Breast epithelium (tissue), 4 donors: ENCODE measurements at places on chromosomes 3 and 15. TPM values are rescaled to one million over a fixed set of nuclear protein-coding genes. Genes with fewer than 3 reads are reported as not detected.

APOD gene
- 2,224 TPM for total RNA-seq

RSRC1 gene
- 101 TPM for total RNA-seq

GHRL gene
- 0.66 TPM for total RNA-seq

GRCh38 chr15:56019060-56019793, 25.8 kb upstream of the NEDD4 start:
- no peaks in the 10 kb centered on the region for H3K27me3 ChIP-seq
- H3K4me1 ChIP-seq = no peaks in the 10 kb centered on the region
- no peak overlapping the region for H3K4me3 ChIP-seq

DNA sequence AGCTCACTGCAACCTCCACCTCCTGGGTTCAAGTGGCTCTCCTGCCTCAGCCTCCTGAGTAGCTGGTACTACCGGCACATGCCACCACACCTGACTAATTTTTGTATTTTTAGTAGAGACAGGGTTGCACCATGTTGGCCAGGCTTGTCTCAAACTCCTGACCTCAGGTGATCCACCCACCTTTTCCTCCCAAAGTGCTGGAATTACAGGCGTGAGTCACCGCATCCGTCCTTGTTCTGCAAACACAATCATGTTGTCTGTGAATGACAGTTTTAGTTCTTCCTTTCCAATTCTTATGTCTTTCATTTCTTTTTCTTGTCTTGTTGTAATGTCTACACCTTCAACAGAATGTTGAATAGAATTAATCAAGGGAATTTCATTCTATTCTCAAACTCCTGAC, 16.3 kb upstream of the SMCO1 start:
- no peak overlapping the region for H3K4me3 ChIP-seq
- no peaks in the 10 kb centered on the region for H3K27me3 ChIP-seq
- no peak overlapping the region for H3K27ac ChIP-seq

GRCh38 chr3:61194892-61195538, 56.2 kb downstream of the FHIT start:
- no peak overlapping the region for H3K4me3 ChIP-seq
- H3K27ac ChIP-seq = no peak overlapping the region
- H3K4me1 ChIP-seq = no peaks in the 10 kb centered on the region

GRCh38 chr15:73522011-73522410, 79.0 kb downstream of the REC114 start:
- no peaks in the 10 kb centered on the region for H3K36me3 ChIP-seq
- no peak for DNase-seq
- no peak overlapping the region for H3K27ac ChIP-seq
- no peaks in the 10 kb centered on the region for H3K27me3 ChIP-seq
- H3K4me1 ChIP-seq = no peaks in the 10 kb centered on the region
- H3K4me3 ChIP-seq = no peak overlapping the region

DNA sequence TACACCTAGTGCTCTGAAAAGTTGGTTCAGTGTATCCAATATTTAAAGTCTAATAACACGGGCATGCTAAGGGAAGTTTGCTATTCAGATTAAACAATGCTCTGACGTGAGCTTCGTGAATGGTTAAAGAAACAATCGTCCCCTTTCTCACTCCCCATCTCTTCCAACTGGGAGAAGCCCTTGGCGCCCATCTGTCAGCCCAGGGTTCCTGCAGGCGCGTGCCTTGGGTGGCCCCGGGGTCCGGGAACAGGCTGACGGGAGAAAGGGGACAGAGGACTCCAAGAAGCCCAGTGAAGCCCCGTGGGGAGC, 413 bp downstream of the SEC22C start:
- H3K27ac ChIP-seq = peak overlapping the region; percentile 93
- H3K4me3 ChIP-seq = peak overlapping the region; percentile 89
- no peaks in the 10 kb centered on the region for H3K36me3 ChIP-seq
- peaks cover 15% of the 10 kb centered on the region for H3K4me1 ChIP-seq
- H3K27me3 ChIP-seq = no peaks in the 10 kb centered on the region

GRCh38 chr3:111615880-111616279, 20.7 kb upstream of the ZBED2 start:
- no peak overlapping the region for H3K4me3 ChIP-seq
- no peak overlapping the region for H3K27ac ChIP-seq
- no peaks in the 10 kb centered on the region for H3K36me3 ChIP-seq
- no peaks in the 10 kb centered on the region for H3K27me3 ChIP-seq
- H3K4me1 ChIP-seq = no peaks in the 10 kb centered on the region
- no peak for DNase-seq
